ENCODE measurements at places on chromosomes 12 and 14.
A peak's percentile ranks its signal among the peaks of the same experiment; 100 is the strongest.

DNA sequence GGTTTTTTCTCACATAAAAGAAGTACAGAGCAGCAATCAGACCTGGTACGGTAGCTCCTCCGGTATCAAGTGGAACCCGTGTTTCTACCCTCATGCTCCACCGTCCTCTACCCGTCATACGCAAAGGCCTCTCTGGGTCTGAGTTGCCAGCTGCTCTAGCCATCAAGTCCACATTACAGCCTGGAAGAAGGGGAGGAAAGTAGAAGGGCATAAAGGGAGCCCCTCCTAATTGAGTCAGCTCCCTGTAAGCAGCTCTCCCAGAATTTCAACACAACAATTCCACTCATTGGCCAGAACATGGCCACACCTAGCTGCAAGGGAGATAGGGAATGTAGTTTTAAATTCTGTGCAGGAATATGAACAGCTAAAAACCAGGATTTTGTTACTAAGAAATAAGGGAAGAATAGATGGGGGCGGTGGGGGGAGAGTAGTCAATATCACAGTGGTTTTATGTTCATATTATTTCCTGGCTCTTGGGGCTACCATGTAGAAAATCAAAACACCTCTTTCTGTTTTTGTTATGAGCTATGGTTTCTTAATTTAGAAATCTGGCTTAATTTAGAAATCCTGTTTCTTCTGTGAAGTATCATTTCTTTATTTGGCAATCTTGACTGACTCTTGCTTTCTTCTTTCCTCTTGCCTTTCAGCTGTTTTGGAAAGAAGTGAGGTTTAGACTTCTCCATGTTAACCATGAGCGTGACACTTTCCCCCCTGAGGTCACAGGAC, 103.9 kb downstream of the AKAP6 start:
- no peak for DNase-seq

GRCh38 chr12:71652656-71653055, 11.0 kb downstream of the ZFC3H1 start:
- DNase-seq = no peak

DNA sequence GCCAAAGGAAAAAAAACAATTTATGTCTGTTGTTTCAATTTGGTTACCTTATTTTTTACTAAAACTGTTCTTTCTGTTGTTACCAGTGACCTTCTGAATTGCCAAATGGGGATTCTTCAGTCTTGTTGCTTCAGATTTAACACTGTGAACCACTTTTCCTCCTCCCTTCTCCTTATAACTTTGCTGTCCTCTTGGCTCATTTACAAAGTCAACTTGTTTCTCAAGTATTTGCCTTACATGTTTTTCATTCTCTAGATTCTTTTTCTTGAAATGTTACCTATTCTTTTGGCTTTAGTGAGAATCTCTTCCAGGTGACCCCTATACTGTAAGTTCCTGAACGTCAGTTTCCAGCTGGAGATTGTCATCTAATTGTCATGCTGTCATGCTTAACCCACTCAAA, 19.4 kb downstream of the FUT8 start:
- no peak for DNase-seq

DNA sequence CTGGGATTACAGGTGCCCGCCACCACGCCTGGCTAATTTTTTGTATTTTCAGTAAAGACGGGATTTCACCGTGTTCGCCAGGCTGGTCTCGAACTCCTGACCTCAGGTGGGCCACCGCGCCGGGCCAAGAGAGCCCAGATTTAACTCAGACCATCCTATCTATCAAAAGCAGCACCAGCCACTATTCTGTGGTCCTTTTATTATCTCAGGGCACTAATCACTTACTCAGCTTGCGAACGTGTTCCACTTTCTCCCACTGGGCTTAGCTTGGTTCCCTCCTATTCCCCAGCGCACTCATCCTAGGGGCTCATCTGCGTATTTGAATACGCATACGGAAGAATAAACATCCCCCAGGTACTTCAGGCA, 16.2 kb upstream of the AACS start:
- no peak for DNase-seq

DNA sequence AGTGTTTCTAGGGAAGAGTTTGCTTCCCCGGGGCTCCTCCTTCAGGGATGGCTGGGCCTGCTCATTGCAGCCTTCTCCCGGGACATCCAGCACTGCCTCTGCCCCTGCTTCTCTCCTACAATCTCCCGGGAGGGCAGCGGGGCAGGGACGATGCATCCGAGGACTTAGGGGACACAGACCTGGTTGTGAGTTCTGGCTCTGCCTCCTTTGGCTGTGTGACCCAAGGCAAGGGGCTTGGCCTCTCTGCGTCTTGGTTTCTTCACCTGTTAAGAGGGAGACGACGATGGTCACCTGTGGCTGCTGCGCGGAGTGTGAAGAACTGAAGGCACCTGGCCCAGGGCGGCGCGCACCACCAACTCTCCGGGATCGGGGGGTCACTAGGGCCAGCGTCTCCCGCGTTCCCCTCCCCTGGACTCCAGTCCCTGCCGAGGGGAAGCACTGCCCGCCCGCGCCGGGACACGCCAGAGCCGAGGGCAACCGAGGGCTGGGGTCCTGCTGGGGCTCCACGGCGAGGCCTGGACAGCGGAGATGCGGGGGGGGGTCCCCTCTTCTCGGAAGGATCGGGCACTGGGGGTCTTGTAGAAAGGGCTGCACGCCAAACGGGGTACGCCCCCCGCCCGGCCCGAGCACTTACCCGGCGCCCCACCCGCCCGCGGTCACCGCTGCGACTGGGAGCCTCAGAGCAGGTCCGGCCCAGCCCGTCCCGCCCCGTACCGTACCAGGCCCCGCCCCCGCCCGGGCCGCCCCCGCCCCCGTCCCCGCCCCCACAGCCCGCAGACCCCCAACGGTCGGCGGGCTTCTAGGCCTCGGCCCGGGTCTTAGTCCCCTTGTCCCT, at the start of gene HVCN1:
TSS of gene HVCN1 (minus strand) at position 670 of the 835 bp plus-strand sequence. CDS start 5,870 bp downstream, outside the sequence.
- DNase-seq = peak; percentile 57

DNA sequence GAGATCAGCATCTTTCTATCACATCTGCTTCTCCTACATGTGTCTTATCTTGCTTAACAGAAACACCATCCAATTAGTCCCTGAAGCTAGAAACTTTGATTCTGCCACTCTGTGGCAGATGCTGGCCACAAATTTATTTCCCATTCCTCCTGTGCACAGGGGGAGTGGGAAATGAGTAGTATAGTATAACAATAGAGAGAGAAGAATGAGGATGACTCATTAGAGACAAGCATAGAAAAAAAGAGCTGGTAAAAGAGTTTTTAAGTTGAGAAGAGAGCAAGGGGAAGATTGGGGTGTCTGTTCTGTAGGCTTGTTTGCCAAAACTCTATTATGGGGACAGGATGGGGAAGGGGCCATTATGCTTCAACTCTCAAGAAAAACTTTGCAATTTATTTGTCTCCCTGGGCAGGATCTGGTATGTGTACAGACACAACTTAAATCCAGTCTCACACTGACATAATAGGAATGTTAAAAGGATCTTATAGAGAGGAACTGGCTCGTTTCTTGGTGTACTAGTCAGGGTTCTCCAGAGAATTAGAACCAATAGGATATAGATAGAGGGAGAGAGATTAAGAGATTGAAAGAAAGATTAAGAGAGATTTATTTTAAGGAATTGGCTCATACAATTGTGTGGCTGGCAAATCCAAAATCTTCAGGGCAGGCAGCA, 142.6 kb upstream of the CPSF6 start:
- no peak for DNase-seq

DNA sequence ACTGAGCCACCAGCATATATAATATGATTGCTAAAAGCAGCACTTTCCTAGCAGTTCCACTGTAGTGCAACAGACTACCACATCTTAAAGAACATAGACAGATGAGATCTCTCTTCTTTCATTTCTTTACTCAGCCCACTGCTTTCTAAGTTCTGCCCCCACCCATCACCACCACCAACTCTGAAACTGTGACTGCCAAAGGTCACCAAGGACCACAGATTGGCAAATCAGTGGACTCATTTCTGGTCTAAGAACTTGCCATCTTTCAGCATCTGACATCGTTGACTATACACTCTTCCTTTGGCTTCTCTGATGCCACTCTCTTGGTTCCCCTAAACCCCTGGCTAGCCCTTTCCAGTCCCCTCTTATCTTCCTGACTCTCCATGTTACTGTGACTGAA, 38.4 kb downstream of the IFNG start:
- no peak for DNase-seq

GRCh38 chr12:82673698-82674097, 13.0 kb upstream of the TMTC2 start:
- DNase-seq = no peak

DNA sequence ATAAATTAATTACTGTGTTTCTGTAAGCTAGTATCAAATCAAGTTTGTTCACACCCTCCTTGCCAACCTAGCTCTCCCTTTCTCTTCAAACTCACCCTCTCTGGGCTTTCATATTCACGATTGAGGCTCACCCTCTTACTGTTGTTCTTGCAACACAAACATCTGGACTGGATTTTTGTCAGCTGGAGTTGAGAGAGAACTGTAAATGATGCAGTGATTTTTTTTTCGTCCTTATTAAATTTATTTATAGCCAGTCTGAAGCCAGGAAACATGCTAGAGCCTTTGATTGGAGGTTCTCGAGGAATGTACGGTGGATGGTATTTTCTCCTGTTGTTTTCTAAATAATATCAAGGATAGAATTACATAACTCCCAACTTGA, 485.1 kb downstream of the ZFP36L1 start:
- DNase-seq = no peak

DNA sequence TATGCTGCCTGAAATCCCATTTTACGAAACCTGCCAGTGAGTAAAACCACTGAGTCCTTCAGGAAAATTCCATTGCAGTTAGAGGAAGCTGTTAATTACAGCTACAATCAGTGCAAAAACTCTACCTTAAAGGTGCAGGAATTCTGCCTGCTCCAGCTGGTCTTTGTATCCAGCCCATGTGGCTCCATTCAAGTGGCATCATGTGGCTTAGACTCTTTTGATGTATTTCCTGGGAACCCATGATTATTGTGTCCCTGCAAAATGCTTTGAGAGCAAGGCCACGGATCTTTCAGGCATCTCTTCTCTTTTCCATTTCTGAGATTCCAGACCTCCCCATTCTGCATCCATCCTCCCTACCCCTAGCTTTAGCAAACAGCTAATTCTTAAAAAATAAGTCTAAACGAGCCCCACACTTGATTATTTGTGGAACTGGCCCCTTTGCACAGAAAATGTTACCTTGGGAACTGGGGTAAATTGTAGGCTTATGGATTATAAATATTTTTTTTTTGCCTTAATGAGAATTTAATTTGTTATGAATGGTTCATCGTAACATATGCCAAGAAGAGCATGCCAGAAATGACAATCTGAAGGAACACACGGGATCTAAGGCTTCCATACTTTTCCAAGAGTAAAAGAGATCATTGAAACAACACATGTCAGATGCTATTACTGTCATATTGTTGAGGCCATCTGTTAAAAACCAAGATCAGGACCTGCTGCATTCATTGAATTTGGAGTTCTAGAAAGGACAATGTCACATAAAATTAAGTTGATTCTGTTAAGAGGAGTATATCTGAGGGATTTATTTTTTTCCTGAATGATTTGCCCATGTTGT, 144.6 kb downstream of the TPH2 start:
- DNase-seq = no peak

GRCh38 chr12:66667906-66668305, 11.0 kb downstream of the GRIP1 start:
- no peak for DNase-seq

- peak; percentile 75 for DNase-seq
Measured at GRCh38 chr12:48817873-48818830, at the start of gene CACNB3. Gene CACNB3, plus strand, starts transcription at chr12:48818496. Its CDS starts 434 bp downstream, at chr12:48818930.

DNA sequence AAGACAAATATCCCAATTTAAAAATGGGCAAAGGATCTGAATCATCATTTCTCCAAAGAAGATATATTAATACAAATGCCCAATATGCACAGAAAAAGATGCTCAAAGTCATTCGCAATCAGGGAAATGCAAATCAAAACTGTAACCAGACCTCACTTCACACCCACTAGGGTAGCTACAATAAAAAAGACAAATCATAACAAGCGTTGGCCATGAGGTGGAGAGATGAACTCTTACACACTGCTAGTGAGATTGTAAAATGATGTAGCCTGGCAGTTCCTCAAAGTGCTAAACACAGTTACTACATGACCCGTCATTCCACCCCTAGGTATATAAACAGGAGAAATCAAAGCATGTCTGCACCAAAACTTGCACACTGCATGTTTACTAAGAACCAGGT, 30.4 kb downstream of the CDC42BPB start:
- DNase-seq = no peak

- no peak for DNase-seq
Measured at GRCh38 chr14:99077076-99077843, 194.7 kb downstream of the BCL11B start.

DNA sequence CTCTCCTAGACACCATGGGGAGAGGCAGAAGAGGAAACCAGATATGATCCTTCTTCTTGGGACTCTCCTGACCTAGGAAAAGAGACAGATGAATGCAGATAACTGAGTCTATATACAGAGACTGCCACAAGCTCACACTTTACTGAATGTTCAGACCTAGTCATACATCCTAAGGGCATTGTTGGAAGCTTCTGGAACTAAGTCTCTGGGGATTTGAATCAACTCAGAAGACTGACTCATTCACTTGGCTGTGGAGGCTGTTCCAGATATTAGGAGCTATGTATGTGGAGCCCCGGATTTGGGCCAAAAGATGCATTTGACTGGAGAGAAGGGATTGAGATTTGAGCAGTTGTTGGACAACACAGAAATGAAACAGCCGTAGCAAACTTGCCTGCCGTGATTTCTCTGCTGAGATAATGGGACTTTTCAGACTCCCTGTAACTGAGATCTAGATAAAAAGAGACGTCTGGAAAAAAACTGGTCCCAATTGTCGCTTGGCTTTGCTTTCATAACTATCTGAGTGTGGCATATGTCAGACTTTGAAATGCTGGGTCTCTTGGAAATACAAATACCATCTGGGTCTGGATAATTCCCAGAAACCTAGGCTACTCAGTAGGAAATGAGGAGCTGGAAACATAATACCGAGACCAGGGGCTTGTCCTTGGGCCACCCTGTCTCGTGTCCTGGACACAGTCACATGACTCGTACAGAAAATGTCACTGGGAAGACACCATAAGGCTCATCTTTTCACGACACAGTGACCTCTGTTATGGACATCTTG, 396.8 kb downstream of the NUAK1 start:
- peak; percentile 53 for DNase-seq

GRCh38 chr14:87754520-87755223, 238.3 kb downstream of the GALC start:
- no peak for DNase-seq

GRCh38 chr12:116441292-116441691, 117.9 kb upstream of the MAP1LC3B2 start:
- no peak for DNase-seq

DNA sequence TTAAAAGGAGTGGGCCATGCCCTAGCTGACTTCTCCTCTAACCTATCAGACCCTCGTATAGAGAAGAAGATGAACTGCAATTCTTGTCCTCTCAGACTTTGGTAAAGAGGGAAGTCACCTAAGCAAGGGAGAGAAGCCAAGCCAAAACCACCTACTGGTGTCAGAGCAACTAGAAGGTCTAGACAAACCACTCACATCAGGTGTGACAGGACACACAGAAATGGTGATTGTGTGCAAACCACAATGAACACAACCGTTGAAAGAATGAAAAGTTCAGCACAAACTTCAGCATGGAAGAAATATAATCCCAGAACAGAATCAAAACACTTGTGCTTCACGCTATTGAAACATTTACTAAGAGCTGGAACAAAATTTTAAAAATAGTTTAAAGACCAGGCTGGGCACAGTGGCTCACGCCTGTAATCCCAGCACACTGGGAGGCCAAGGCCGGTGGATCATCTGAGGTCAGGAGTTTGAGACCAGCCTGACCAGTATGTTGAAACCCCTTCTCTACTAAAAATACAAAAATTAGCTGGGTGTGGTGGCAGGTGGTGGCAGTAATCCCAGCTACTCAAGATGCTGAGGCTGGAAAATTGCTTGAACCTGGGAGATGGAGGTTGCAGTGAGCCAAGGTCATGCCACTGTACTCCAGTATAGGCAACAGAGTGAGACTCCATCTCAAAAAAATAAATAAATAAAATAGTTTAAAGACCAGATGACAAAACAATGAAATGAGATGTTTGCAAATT, 56.2 kb upstream of the NTF3 start:
- no peak for DNase-seq
